ENCODE measurements at places on chromosomes 12 and 14. TPM values are rescaled to one million over a fixed set of nuclear protein-coding genes. Genes with fewer than 3 reads are reported as not detected.
A peak's percentile ranks its signal among the peaks of the same experiment; 100 is the strongest.

DNA sequence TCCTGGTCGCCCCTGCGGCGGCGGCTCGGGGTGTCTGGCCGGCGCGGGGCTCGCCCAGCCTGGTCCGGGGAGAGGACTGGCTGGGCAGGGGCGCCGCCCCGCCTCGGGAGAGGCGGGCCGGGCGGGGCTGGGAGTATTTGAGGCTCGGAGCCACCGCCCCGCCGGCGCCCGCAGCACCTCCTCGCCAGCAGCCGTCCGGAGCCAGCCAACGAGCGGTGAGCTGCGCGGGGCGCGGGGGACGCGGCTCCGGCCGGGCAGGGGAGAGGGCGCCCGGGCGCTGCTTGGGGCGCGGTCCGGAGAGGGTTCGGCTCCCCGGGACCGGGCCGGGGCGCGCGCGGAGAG, at the start of gene LGALS3:
TSS of gene LGALS3 (plus strand) at position 167 of the 342 bp plus-strand sequence. CDS start 8,122 bp downstream, outside the sequence.
- DNase-seq: peak; percentile 59

DNA sequence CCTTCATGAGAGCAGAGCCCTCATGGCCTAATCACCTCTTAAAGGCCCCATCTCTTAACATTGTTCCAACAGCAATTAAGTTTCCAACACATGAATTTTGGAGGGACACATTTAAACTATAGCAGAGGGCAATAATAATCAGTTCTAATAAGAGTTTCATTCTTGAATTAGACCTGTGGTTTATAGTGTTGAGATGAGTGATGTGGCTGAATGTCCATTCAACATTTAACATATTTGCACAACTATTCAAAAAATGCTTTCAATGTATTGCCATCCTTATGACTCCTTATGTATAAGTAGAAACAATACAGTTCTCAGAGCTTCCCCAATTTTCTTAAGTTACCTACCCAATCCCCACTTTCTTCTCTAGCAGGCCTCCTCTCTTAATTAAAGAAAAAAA, 21.5 kb downstream of the KLHL28 start:
- DNase-seq: no peak

DNA sequence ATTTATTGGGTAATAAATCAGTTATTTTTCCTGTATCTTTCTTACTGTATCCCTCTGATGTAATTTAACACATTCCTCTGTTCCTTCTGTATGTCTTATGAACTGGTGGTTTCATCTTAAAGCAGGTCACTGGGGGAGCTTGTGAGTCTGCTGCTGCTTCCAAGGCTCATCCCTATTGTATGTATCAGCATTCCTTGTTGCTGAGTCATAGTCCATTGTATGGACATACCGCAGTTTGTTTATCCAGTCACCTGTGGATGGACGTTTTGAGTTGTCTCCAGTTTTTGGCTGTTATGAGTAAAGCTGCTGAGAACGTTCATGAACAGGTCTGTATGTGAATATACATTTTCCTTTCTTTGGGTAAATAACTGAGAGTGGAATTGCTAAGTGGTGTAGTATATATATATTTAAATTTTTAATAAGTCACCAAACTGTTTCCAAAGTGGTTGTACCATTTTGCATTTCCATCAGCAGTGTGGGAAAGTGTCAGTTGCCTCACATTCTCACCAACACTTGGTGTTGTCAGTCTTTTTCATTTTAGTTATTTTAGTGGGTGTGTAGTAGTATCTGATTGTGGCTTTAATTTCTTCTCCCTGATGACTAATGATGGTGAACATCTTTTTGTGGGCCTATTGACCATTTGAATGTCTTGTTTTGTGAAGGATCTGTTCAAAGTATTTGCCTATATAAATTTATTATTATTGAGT, 82.7 kb downstream of the BEGAIN start:
- DNase-seq: peak; percentile 15

DNA sequence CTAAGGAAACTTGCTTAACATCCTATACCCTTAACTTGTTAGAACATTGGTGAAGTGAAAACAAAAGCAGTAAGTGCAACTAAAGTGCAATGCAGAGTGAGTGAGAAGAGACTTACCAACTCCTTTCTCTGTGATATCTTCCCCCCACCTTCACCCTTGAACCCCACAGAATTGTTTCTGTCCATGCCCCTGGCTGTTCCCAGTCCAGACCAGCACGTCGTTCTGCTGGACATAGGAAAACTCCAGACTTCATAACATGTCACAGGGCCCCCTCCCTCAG, 91.9 kb downstream of the DAD1 start:
- DNase-seq: no peak

- no peak for DNase-seq
Observed at GRCh38 chr12:115791331-115791730, 486.2 kb downstream of the MED13L start.

DNA sequence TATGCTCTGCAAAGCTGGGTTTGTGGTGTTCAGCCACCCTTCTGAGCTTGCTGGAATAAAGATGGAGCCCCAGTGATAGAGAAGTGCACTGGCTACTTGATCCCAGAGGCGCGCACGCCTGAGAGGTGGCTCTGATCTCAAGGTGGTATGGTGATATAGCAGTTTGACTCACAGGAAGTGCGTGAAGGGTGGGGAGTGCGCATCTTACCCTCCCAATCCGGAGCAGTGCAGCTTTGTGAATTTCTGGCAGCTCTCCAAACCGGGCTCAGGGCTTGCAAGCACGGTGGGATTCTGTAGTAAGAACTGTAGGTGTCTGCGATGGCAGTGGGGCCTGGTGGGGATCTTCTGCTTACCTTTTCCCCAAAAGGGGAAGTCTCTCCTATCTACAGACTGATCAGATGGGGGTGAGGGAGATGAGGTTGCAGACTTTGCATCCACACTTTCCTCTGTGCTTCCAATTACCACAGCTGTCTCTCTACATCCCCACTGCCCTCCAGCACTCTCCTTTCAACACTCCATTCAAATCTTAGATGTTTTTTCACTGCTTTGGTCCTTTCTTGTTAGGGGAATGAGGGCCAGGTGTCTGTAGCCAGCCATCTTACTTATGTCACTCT, 197.4 kb upstream of the SLC38A2 start:
- DNase-seq: no peak

DNA sequence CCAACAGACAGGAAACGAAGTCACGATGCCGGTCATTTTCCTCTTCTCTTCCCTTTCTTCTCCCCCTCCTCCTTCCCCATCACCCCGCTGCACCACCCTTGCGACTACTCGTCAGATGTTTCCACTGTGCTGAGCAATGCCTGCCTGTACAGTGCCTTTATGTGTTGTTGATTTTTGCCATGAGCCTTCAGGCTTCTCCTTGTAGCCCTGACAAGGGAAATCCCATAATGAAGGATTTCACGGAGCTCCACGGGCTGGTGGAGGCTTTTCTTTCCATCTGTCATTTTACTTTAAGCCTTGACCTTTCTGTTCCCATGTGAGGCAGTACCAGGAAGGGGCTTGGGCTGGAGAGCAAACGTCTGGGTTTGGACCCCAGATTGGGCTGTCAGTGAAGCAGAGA, 28.7 kb upstream of the CCND2 start:
- no peak for DNase-seq

DNA sequence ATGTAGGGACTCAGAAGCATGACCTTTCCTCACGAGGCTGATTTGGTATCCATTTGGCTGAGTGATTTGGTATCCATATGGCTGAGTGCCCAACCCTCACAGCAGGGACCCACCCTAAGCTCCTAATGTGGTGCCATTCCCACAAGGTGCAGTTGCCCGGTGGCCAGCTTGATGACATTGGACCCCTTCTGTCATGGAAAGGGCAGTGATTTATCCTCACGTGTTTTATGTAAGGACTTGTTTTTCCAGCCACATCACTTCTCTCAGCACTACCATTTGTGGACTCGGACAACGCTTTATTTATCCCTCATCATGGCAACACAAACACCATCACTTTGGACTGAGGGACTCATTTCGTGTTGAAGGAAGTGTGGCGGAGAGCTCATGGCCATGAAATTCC, 8.5 kb upstream of the CDC42BPB start:
- DNase-seq: peak; percentile 71

- no peak for DNase-seq
Observed at GRCh38 chr14:60184905-60185555, 19.8 kb upstream of the DHRS7 start.

- no peak for DNase-seq
Observed at GRCh38 chr12:126424696-126425095, 1359.5 kb downstream of the AACS start.

- no peak for DNase-seq
Observed at GRCh38 chr12:102481705-102482425, 1.5 kb upstream of the IGF1 start.

- DNase-seq: no peak
Observed at GRCh38 chr12:113322343-113322742, 12.6 kb downstream of the SLC8B1 start.

GRCh38 chr12:50246873-50247612, 36.3 kb downstream of the LIMA1 start:
- DNase-seq: peak; percentile 29

- no peak for DNase-seq
Observed at GRCh38 chr12:104602406-104602805, 145.7 kb downstream of the CHST11 start.

- peak; percentile 91 for DNase-seq
Observed at GRCh38 chr12:123478762-123479161, 20.8 kb downstream of the SNRNP35 start.

DNA sequence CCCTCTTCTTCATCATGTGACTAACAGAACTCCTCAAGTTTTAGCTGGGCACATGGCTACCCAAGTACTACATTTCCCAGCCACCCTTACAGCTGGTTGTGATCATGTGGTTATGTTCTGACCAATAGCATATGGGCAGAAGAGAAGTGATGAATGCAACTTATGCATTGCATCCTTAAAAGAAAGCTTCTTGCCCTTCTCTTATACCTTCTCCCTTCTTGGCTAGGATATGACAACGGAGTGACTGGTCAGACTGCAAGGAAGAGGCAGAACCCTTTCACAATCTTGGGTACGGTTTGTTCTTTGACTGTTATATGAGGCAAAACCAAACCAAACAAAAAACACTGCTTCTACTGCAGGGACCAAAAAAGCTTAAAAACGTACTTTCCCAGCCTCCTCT, 66.5 kb upstream of the MAX start:
- no peak for DNase-seq

GRCh38 chr12:27952510-27952909, 20.0 kb downstream of the PTHLH start:
- no peak for DNase-seq

DNA sequence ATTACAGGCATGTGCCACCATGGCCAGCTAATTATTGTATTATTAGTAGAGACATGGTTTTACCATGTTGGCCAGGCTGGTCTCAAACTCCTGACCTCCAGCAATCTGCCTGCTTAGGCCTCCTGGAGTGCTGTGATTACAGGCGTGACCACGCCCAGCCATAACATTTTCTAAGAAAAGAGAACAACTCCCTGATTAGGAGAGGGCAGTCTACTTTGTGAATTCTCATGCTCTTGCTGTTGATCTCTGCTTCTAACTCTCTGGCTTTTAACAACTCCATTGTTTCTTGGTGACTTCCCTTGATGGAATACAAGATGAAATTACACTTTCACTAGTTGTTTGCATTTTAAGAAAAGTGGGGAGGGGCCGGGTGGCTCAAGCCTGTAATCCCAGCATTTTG, 33.6 kb downstream of the SSH1 start:
- DNase-seq: no peak

DNA sequence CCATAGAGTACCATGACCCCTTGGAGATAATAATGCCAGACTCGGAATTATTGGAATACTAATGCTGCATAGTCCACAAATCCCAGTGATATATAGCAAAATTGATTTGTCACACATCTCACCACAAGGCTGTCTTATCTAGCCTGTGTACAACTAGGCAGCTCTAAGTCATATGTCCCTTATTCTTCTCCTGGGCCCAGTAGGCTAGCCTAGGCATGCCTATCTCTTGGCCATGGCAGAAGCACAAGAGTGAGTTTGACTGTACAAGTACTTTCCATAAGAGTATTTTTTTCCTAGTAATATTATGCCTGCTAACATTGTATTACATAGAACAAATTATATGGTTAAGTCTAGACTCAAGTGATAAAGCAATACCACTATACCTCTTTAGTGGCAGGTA, 1122.1 kb upstream of the SEL1L start:
- DNase-seq: no peak

- no peak for DNase-seq
Observed at GRCh38 chr14:96055065-96055752, 16.0 kb downstream of the C14orf132 start.

- no peak for DNase-seq
Observed at GRCh38 chr12:53230108-53230845, 1.7 kb downstream of the RARG start.

- DNase-seq: no peak
Observed at GRCh38 chr12:73414926-73415325, 1122.7 kb upstream of the ATXN7L3B start.

GRCh38 chr12:43728117-43728516, 30.5 kb downstream of the PUS7L start:
- DNase-seq: peak; percentile 15

DNA sequence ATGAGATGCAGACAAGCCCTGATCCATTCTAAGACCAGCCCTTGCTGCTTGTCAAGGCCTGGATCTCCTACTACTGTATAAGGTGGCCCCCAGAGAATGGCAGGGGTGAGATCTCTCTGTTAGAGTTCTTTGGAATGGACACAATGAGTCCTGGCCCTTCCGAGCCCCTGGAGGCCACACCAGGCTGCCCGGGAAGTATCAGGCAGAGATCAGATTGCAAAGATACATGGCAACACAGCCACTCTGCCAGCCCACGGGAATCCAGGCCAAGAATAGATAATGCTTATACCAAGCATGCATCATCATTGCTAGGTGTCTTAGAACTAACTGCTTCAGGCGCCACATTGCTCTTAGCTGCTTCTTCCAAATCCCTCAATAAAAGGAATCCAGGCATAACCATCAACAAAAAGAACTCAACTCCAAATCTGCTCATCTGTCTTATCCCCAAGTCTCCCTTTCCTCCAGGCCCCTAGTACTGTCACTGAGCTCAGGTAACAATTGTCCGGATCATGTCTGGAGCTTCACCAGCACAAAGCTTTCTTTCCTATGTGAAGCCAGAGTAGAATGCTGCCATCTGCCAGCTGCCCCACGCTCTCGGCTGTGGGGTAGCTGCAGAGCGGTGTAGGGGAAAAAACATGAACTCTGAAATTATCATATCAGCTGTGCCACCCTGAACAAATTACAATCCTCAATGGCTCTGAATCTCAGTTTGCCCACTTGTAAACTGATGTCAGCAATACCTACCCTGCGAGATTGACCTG, 5.5 kb upstream of the VASH1 start:
- DNase-seq: no peak

SYCP3 gene
- total RNA-seq: not detected

ST8SIA1 gene
- 0.17 TPM for total RNA-seq

TMED10 gene
- total RNA-seq: 313 TPM

PRH2 gene
- total RNA-seq: not detected

C12orf43 gene
- total RNA-seq: 22.2 TPM

DACT1 gene
- total RNA-seq: 0.05 TPM

CLEC4D gene
- not detected for total RNA-seq

NANOG gene
- total RNA-seq: not detected

RTL1 gene
- not detected for total RNA-seq

DNAI7 gene
- 0.28 TPM for total RNA-seq

SLC6A13 gene
- total RNA-seq: 0.17 TPM

TAS2R30 gene
- 3.9 TPM for total RNA-seq

IKBIP gene
- total RNA-seq: 44.4 TPM

KRT7 gene
- total RNA-seq: 19.2 TPM

NXPH4 gene
- total RNA-seq: 0.51 TPM

HCFC2 gene
- total RNA-seq: 26.9 TPM

ARMH4 gene
- total RNA-seq: 2.0 TPM

SYNDIG1L gene
- not detected for total RNA-seq
